Activated naive CD4-positive, alpha-beta T cell treated with anti-CD3 and anti-CD28 coated beads, Interleukin-2, amount 50 U/mL, for 16 hours (primary cell): ENCODE measurements at places on chromosomes 13 and 19.

- peak; percentile 96 for DNase-seq
Measured at GRCh38 chr19:7535047-7535997, at the start of gene PNPLA6. PNPLA6 (plus strand) TSS chr19:7535717; CDS start chr19:7535789, 72 bp downstream.

- no peak for DNase-seq
Measured at GRCh38 chr13:58056426-58056825, 424.9 kb downstream of the PCDH17 start.

- no peak for DNase-seq
Measured at GRCh38 chr19:46250076-46250735, 20.7 kb downstream of the IGFL1 start.

- no peak for DNase-seq
Measured at GRCh38 chr19:33500991-33501390, 20.6 kb downstream of the PEPD start.

GRCh38 chr19:6018786-6019185, 40.8 kb upstream of the RANBP3 start:
- no peak for DNase-seq

DNA sequence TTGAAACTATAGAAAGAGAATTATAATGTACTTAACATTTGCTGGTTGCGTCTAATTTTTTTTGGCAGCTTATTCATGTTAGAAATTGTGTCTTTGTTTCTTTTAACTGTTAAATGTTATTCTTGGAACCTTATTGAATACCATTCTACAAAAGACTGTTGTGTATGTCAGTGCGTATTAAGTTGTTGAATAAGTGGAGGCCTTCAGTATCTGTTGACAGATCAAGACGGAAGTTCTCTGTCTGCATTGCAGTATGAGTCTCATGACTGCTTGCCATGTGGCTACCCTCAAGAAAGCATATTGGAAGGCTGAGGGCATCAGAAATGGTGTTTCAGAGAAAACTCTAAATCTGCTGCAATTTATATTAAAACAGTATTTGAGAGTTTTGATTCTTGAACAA, 8.5 kb downstream of the UBA2 start:
- DNase-seq = no peak

GRCh38 chr19:5851302-5851701, at the start of gene FUT3:
FUT3 (minus strand) TSS chr19:5851449.
- DNase-seq = no peak

DNA sequence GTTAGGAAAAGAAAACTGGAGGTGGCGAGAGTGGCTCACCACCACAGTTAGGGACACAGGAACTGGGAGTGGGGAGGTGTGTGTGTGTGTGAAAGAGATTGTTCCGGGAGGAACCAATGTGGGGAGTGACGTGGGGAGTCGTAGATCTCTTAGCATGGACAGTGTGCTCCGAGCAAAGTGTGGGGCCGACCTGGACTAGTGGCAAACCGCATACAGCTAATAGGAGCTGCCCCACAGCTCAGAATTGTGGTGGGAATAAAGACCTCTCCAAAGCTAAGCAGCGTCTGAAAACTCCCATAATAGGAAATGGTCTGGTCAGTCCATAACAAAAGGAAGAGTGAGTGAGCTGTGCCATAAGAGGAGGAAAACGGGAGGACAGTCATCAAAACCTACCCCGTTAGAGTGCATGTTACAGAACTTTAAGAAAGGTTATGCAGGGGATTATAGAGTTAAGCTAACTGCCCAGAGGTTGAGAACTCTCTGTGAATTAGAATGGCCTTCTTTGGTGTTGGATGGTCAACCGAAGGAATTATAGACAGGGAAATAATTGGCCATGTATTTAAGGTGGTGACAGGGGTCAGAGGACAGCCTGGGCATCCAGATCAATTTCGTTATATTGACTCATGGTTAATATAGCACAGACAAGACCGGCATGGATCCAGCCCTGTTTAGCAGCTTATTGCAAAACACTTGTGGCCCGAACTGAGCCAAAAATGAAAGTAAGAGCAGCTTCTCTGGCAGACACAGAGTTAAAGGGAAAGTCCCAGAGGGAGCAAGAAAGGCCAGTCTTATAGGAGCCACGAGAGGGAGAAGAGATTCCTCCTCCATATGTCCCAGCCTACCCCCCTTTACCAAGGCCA, 8.9 kb upstream of the SLC15A1 start:
- DNase-seq = no peak

GRCh38 chr13:39938596-39938995, 283.1 kb downstream of the COG6 start:
- no peak for DNase-seq

- DNase-seq = no peak
Measured at GRCh38 chr19:1907563-1908363, 2.6 kb downstream of the ADAT3 start.

DNA sequence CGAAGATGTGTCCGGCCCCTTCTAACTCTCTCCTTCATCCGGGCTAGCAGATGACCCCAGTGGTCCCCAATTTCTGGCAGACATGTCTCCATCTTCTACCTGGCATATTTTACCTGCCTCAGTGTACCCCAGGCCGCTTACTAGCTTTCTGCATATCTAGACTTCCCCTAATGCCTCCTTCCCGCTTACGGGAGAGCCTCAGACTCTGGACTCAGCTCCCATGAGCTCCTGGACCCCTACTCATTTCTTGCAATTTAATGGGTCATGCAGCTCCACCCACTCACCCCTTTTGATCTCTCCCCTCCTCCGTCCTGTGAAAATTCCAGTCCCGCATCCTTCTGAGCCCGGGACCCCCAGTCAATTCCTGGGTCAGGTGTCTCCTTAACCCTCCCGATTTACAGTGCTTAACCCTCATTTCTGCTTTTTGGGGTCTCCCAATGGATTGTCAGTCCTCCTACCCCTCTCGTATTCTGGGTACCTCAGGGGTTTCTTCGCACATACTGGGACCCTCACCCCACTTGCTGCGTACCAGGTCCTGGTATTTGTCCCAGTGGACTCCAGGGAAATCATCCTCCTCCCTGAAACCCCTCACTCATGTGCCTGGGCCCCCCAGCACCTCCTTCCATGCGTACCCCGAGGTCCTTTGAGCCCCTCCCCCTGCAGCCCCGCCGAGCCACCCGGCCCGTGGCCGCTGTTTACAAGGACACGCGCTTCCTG, 500 bp upstream of the JUNB start:
- DNase-seq = no peak

GRCh38 chr13:105827111-105827809, 708.2 kb downstream of the EFNB2 start:
- no peak for DNase-seq

DNA sequence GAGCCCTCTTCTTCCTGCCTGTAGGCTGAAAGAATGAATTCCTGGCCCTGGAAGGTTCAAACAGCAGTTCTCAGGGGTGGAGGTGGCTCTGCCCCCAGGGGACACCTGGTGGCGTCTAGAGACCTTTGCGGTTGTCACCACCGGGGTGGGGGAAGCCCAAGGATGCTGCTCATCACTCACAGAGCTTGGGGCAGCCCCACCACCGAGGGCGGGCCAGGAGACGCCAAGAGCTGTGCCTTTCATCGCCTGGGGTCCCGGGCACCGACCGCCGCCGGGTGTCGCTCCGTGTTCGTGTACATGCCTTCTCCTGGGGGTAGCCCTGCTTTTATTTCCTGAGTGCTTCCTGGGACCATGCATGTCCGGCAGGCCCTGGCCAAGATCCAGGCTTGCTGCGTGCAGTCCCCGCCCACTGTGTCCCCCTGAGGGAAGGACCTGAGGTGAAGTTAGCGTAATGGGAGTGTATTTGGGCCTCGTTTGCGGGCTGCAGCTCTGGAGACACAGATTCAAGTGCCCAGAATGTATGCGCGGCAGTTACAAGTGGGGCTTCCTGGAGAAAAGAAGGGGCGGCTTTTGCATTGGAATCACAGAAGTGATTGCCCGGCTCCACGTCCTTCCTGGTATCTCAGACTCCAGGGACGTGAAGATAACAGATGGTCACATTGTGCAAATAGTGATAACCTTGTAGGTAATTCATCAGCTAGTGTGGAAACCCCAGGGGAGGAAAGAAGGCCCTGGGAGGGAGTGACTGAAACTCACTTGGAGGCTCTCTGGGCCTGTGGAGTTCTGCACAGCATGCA, 7.8 kb downstream of the DOT1L start:
- DNase-seq = peak; percentile 81

GRCh38 chr13:93624311-93624777, 397.7 kb downstream of the GPC6 start:
- no peak for DNase-seq

- DNase-seq = no peak
Measured at GRCh38 chr19:30625947-30626625, 253.9 kb downstream of the ZNF536 start.

DNA sequence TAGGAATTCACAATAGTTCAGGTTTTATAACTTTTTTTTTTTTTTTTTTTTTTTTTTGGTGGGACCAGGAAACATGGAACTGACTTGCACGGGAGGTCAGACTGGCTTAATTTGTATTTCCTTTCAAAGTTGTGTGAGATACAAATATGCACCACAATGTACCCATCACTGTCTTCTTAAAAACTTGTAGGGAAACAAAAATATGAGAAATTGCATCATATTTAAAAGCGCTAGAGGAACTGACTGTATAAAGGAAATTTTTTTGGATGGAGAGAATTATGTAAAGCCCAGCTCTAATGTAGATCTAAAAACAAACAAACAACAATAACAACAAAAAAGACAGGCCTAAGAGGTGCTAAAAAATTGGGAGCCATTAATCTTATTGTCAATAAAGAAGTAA, 246.5 kb downstream of the DCT start:
- no peak for DNase-seq

- no peak for DNase-seq
Measured at GRCh38 chr13:63901630-63902029, 2486.0 kb upstream of the PCDH20 start.

GRCh38 chr13:79442221-79442620, 36.2 kb upstream of the RBM26 start:
- DNase-seq = no peak

DNA sequence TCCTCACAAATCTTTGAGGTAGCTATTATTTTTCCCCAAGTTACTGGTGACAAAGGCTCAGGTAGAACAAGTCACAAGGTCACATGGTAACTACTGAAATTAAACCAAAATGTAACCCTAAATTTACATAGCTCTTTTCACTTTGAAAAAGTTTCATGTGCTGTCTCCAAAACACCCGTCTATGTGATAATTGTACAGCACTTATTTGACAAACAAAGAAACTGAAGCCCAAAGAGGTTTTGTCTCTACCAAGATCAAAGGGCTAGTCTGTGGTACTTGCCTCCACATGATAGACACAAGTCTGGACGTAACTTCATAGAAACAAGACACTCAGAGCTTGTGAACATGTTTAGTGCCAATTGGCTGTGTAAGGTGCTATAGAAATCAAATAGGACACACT, 108.3 kb downstream of the SACS start:
- DNase-seq = no peak

DNA sequence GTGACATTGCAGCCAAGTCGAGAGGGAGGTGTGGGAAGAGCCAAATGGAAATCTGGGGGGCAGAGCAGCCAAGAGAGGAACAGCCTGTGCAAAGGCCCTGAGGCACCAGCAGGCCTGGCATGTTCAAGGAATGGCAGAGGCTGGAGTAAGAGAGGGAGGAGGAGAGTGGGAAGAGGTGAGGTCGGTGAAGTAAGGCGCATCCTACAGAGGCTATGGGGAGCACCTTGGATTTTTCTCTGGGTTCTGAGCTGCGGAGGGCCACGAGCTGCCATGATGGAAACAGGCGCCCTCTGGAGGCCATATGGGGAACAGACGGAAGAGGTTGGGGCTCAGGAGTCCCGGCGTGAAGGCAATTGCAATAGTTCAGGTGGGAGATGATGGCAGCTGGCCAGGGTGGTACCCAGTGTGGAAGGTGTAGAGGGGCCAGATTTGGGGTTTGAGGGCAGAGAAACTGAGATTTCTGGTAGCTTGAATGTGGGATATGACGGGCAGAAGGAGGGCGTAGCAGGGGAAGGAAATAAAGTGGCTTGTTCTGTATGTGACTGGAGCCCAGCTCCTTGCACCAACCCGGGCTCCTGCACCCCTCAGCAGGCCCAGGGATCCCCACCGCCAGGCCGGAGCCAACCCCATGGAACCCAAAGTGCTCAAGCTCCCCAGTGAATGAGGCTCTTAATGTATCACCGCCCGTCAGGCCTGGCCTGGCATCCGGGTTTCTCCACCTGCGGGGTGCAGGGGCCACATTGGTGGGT, 20.5 kb upstream of the STRN4 start:
- peak; percentile 63 for DNase-seq

DNA sequence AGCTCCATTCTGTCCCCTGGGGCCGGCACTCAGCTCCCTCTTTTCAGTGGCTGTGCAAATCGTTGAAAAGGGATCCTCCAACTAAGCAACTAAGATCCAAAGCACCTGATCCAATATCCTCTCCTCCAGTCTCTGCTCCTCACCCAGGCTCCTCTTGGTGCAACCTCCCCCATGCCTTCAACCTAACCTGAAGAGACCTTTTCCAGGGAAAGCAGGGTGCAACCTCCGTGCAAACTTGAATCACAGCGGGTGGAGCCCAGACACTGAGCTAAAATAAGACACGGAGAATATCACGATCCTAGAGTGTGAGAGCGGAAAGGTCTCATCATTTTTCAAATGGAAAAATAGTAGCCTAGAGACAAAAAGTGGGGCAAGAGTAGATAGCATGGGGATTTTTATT, 8.3 kb downstream of the CACNG7 start:
- no peak for DNase-seq

DNA sequence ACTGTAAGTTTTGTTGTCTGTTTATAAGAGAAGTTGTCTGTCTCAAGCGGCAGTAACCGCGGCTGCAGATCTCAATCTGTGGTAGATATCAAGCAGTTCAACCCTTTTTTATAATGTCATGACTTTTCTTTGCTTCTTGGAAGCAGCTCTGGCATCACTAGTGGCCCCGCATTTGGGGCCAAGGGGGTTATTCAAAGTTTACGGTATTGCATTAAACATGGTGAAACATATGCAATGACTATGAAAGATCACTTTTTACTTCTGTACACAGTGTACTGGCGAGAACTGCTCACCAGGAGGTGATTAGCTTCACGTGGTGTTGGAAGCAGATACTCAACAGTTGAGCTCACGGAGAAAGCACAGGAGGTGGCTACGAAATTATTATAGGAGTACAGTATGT, 4.6 kb upstream of the FFAR3 start:
- no peak for DNase-seq

GRCh38 chr19:45217957-45218334, 27.3 kb downstream of the EXOC3L2 start:
- DNase-seq = no peak

DNA sequence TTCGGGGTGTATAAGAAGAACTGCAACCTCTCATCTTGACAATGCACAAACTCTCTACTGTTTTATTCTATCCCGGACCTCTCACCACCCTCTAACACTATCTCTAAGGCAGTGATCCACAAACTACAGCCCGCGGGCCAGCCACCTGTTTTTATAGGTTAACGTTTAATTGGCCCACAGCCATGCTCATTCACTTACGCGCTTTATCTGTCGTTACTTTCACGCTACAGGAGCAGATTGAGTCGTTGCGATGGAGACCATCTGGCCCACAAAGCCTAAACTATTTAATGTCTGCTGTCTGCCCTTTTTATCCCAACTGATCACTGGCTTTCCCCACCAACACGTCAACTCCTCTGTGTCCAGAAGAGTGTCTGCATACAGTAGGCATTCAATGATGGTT, 158.9 kb downstream of the CACNA1A start:
- DNase-seq = no peak

GRCh38 chr19:57103573-57104277, 16.1 kb upstream of the USP29 start:
- peak; percentile 52 for DNase-seq
